ENCODE measurements at places on chromosomes 2 and 18. TPM values are rescaled to one million over a fixed set of nuclear protein-coding genes. Genes with fewer than 3 reads are reported as not detected.

The ASB18 gene
- total RNA-seq: not detected

- no peak for ATAC-seq
Measured at GRCh38 chr2:29561181-29561580, 360.2 kb downstream of the ALK start.

The CYTIP gene
- 0.25 TPM for total RNA-seq

The TCF23 gene
- total RNA-seq: 0.25 TPM

The MREG gene
- total RNA-seq: 1.7 TPM

DNA sequence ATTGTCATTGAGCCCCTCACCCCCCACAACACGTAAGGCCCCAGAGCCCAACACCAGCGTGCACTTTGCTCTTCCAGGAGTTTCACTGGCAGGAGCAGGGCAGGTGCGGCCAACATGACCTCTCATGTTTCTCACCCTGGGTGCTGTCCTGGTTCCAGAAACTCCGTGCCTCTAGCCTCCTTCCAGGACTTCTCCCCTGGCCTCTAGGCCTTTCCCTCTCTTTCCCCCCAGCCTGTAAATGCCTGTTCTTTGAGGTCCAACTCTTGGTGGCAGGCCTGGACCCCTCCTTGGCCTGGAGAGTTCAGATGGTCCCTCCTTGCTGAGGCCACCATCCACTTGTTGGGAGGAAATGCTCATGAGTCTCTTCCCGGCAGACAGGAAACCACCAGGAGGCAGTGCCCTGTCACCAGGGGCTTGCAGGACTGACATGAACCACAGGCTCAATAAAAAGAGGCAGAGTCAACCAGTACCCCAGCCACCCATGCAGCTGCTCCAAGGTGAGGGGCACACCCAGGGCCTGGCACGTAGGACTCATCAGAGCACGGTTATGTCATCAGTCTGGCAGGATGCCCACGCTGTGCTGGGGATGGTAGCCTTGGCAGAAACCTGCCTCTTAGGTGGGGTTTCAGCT, 1.5 kb downstream of the MALL start:
- ATAC-seq: no peak
